Activated CD4-positive, alpha-beta memory T cell treated with anti-CD3 and anti-CD28 coated beads for 36 hours (primary cell): ENCODE measurements at places on chromosomes 16 and 17. TPM values are rescaled to one million over a fixed set of nuclear protein-coding genes. Genes with fewer than 3 reads are reported as not detected.

DNA sequence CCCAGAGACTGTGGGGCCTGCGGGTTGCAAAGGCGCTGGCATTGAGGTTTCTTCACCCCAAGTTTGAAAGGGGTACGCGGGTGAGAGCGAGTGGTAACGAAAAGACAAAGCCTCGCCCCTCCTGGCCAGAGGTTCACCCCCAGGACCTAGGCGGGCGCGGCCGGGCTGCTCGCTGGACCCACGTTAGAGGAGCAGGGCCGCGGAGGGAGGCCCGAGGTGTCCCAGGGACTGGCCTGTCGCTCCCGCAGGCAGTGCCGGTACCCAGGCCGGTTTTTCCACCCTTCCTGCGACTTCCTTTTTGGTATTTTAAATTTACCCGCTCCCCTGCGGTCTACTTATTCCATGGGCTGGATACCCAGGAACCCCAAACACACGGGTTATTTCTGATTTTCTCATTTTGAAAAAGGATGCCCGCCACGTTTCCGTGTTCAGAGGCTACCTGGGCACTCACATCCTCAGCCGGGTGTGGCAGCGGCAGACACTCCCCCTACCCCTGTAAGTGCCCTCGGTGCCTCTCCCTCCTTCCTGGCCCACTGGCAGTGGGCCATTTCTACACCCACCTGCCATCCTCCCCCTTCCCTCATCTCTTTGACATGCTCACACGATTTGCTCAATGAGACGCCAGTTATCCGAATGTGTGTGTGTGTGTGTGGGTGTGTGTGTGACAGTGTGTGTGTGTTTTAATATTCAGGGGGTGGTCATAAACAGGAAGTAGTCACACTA lies 1.6 kb upstream of the FOXL1 start:
- peaks cover 70% of the 10 kb centered on the region for H3K27me3 ChIP-seq
- peak overlapping the region; percentile 59 for H3K4me3 ChIP-seq
- H3K27ac ChIP-seq, result no peak overlapping the region
- H3K4me1 ChIP-seq, result peaks cover 11% of the 10 kb centered on the region

The CD79B gene
- 39.1 TPM for total RNA-seq

The IRX3 gene
- not detected for total RNA-seq

The PIK3R6 gene
- total RNA-seq, result 0.71 TPM

DNA sequence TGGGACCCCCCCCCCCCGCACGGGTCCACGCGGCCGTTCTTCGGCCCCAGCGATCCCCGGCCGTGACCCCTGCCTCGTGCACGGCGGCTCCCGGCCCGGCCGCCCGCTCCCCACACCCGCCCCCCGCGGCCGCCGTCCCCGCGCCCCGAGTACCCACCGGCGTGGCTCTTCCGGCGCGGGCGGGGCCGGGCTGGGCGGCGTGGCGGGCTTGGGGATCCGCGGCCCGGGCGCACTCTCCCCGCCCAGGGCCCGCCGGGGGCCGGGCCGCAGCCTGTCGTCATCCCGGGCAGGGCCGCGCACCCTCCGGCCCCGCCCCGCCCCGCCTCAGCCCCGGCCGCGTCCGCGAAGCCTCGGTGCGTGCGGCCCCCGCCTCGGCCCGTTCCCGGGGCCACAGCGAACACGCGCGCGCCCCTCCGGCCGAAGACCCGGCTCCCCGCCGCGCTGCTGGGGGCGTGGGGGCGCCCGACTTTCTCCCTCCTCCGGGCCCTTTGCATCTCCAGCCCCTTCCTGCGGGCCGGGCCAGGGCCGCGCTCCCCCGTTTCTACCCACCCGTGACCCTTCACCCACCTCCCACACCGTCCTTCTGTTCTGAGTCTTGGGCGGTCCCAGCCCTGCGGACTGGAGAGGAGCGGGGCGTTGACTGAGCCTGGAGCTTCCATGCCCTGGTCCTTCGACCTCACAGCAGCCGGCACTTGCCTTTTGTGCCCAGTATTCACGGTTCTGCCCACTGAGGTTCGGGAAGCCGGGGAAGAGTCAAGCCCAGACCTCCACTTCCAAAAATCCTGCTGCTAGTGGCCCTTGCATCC lies 840 bp downstream of the MYO1C start:
- H3K27me3 ChIP-seq, result no peaks in the 10 kb centered on the region
- DNase-seq, result peak; percentile 59
- H3K4me3 ChIP-seq, result peak overlapping the region; percentile 87
- peak overlapping the region; percentile 69 for H3K27ac ChIP-seq
- no peaks in the 10 kb centered on the region for H3K36me3 ChIP-seq

DNA sequence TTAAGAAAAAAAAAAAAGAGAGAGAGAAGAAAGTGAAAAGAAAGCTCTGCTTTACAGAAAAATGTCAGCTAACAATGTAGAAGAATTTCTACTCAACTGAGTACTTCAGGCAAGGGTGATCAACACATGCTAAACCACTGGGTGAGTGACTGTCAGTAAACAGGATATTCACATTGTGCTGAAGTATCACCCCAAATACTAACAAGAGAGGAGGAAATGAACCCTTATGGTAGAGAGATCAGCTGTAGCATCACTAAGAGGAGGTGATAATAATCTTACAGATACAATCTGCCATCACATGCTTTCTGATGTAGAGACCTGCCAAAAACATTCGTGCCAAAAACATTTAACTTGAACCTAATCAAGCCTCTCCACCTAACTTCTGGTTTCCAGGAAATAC lies 30.7 kb upstream of the ICAM2 start:
- no peaks in the 10 kb centered on the region for H3K27me3 ChIP-seq
- peak overlapping the region; percentile 93 for H3K27ac ChIP-seq
- no peak for DNase-seq
- H3K36me3 ChIP-seq, result peaks cover 79% of the 10 kb centered on the region
- H3K4me1 ChIP-seq, result peaks cover 29% of the 10 kb centered on the region
- H3K4me3 ChIP-seq, result no peak overlapping the region

The CLEC19A gene
- not detected for total RNA-seq

DNA sequence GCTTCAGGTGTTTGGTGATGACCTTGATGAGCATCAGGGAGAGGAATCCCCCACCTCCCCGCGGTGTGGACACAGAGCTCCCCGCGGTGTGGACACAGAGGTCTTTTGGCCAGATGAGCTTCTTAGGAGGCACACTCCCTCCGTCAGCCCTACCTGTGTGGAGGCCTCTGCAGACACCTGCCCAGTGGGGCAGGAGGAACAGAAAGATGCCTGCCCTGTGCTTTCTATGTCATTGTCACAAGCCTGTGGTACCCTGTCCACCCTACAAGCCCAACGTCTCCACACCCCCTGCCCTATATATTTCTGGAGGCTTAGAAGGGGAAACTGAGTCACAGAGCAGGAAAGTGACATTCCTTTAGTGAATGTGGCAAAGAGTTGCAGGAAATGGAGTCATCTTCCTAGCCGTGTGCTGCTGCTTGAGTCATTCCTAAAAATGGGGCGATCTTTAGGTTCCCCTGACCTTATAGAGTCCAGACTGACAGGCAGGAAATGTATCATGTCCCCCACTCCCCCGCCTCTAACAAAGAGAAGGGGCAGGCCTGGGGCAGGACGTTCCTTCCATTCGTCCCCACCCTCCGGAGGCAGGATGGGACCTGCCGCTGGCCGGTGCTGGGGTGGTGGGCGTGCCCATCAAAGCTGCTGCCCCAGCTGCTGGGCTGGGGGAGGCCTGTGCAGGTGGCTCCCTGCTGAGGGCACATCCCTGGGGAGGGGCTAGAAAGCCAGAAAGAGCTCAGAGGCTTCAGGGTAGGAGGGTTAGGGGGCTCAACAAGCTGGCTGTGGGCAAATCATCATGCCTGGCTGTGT lies 1.0 kb upstream of the C16orf74 start:
- H3K27me3 ChIP-seq, result peaks cover 33% of the 10 kb centered on the region
- no peak overlapping the region for H3K27ac ChIP-seq
- no peak for DNase-seq
- no peaks in the 10 kb centered on the region for H3K36me3 ChIP-seq
- H3K4me1 ChIP-seq, result peaks cover 9% of the 10 kb centered on the region

The FAAP100 gene
- 39.7 TPM for total RNA-seq

GRCh38 chr17:36107660-36108059 lies 4.0 kb downstream of the CCL4 start:
- peaks cover 19% of the 10 kb centered on the region for H3K27me3 ChIP-seq
- H3K27ac ChIP-seq, result no peak overlapping the region
- no peaks in the 10 kb centered on the region for H3K36me3 ChIP-seq
- H3K4me1 ChIP-seq, result peaks cover 16% of the 10 kb centered on the region

GRCh38 chr17:76104140-76104895 lies 731 bp upstream of the EXOC7 start:
- H3K27ac ChIP-seq, result peak overlapping the region; percentile 92
- no peak for DNase-seq
- H3K4me3 ChIP-seq, result peak overlapping the region; percentile 98

The MMP2 gene
- total RNA-seq, result not detected

GRCh38 chr17:68108313-68109000 lies 72.9 kb downstream of the KPNA2 start:
- H3K36me3 ChIP-seq, result peaks cover 6% of the 10 kb centered on the region
- no peak for DNase-seq
- H3K4me1 ChIP-seq, result peaks cover 29% of the 10 kb centered on the region
- H3K4me3 ChIP-seq, result no peak overlapping the region
- no peak overlapping the region for H3K27ac ChIP-seq
